NCI-H1436 (cell line): ENCODE measurements at places on chromosomes 6 and 20.

DNA sequence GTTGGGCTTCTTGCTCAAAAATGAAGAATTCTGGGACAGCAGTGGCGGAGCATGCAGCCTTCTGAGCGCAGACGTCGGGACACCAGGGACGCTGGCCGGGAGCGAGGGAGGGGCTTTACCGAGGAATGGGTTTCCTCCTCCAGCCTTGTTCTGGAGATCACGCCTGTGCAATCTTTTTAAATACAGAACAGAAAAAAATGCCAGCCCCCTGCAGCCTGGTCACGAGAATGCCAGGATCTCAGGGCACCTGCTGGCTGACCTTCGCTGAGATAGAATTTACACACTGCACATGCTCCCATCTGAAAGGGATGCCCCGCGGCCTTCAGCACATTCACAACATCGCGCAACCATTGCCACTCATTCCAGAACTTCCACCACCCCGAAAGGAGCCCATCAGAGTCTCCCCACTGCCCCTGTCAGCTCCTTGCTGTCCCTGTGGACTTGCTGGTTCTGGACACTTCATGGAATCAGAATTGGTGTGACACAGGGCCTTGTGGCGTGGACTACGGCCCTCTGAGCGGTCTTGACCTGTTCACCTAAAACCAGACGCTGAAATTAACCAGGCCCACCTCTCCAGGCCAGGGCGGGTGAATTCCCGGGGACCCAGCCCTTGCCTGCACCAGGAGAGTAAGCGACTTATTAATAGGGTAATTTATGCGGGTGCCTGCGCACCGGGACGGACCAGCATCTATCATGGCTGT, 20.6 kb upstream of the BHLHE23 start:
- DNase-seq = no peak

- DNase-seq = no peak
Measured at GRCh38 chr6:25326960-25327359, 47.8 kb downstream of the CARMIL1 start.

GRCh38 chr6:162200945-162201690, 526.4 kb downstream of the PRKN start:
- DNase-seq = no peak

- no peak for DNase-seq
Measured at GRCh38 chr20:57433657-57434389, 42.6 kb downstream of the RBM38 start.

DNA sequence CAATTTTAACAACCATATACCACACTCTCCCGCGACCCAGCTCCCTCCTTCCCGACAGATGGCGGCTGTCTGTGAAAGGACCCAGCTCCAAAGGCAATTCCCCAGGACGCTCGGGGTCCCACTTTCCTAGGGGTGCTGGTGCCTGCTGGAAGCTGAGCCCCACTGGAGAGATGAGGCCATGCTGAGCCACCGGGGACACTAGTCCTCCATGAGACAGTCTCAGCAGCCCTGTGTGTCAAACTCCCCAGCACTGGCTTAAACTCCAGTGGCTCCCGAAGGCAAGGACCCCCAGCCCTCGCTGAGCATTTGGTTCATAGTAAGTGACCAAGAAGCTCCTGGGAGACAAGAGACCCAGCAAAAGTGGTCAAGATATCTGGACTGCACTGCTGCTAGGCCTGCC, 52.1 kb downstream of the SLC2A10 start:
- no peak for DNase-seq

DNA sequence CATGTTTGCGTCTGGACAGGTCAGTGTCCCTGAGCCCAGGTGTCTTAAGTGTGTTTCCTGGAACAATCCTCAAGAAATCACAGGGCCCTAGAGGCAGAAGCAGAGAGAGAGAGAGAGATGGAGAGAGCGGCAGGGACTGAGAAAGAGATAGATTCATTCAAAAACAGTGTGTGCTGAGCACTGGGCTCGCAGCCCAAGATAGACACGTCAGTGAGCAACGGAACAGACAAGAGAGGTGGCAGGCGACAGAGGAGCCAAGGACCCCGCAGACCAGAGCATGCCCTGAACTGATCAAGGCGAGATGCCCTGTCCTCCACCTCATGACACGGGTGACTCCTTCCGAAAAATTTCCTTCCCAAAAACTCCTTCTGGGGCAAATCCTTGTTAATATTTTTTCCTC, 362.0 kb upstream of the SULF2 start:
- no peak for DNase-seq

DNA sequence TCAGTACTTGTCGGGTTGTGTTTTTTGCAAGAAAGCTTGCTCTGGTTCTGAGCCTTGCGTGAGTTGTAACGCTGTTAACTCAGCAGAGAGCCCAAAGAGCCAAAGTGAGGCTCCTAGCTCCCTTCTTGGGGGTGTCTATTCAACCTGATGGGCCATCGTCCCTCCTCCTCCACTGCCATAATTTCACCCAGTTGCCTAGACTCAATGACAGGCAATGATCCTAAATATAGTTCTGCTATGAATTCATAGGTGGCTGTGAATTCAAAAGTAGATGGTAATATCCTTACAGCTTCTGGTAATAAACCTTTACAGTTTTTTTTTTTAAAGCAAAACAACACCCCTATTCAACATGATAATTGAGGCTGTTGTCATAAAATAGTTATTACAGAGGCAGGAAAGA, 39.5 kb downstream of the GHRH start:
- DNase-seq = no peak

DNA sequence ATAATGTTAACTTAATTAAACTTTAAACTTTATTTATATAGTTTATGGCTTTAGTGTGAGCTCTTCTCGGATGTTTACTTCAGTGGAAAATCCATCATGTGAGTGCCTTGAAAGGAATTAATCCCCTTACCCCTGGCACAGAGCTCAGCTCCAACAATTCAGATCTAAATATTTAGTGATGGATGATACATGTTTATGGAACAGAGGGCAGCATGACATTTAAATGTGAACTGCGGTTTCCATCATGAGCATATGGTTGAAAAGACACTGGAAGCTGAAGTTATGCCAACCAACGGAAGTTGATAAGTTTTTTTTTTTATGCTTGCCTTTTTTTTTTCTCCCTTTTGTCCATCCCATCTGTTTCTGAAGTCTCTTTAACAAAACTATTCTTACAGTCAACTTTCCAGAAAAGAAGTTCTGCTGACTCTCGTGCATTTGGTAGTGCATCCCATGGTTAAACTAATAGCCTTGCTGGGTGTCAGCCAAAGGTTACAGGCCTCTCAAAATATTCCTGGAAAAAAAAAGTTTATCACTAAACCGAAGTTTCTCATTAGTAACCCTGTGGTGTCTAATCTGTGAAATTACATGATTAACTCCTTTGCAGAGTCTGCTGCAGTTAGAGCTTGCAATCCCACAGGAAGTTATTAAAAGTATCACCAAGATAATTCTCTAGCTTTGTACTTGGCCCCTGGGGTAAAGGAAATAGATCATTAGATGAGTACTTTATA, 243.9 kb upstream of the TCF21 start:
- no peak for DNase-seq

DNA sequence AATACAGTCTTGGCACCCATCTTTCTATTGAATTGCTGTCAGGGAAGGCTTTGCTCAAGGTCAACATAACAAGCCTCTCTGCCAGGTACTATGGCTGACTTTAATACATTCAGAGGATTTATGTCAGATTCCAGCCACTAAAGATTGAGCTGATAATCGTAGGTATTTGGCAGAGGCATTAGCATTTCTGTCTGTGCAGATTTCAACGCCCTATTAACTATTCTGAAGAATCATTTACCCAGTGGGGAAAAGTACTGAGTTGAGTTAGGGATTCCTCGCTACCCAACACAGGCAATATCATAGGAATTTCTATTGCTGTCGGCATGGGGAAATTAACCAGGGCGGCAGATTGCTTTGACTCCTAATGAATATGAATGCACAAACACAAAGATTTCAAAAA, 233.7 kb upstream of the SPTLC3 start:
- DNase-seq = no peak

DNA sequence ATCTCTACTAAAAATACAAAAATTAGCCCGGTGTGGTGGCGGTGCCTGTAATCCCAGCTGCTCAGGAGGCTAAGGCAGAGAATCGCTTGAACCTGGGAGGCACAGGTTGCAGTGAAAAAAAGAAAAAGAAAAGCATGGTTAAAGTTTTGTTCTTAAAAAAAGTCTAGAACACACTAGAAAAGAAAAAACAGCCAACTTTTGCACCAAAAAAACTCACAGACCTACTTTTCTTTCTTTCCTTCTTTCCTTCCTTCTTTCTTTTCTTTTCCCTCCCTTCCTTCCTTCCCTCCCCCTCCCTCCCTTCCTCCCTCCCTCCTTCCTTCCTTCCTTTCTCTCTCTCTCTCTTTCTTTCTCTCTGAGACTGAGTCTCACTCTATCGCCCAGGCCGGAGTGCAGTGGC, 204.4 kb downstream of the BTBD9 start:
- no peak for DNase-seq

DNA sequence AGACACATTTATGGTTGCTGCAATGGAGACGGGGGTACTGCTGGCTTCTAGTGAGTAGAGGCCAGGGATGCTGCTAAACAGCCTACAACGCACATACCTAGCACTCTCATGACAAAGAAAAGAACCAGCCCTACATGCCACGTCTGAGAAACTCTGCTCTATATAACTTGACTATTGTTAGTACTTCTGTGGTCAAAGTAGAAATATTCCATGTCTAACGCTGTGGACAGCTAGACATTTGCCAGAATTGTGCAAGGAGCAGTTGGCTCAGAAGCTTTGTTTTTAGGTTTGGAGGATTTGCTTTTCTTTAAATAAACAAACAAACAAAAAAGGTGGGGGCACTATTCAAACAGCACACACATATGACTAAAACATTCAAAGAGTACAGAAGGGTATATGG, 20.5 kb downstream of the UBE2V1 start:
- DNase-seq = no peak

DNA sequence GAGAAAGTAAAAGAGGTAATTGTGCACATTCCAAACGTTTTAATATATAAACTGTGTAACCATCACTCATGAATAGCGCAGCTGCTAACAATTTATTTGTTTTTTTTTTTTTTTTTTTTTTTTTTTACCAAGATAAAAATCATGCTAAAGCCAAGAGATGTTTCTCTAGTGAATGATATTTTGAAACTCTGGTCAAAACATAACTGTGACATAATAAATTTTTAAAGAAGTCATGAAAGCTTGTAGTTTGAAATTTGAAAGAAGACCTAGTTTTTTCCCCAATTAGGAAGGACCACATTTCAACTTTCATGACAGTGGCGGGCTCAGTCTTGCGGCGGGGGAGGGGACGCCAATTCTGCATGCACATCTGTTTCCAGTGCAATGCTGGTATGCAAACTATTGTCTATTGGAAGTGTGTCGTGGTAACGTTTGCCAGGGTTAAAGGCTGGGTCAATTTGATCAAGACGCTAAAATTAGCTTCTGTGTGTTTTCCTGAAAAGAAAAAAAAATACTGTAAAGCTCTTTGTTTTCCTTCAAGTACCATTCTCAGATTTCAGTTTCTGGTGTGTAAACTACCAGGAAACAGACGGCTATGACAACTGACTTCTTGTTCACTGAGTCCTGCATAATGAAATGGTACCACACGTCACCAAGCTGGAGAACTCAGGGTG, 211.9 kb downstream of the FOXC1 start:
- DNase-seq = peak; percentile 14

DNA sequence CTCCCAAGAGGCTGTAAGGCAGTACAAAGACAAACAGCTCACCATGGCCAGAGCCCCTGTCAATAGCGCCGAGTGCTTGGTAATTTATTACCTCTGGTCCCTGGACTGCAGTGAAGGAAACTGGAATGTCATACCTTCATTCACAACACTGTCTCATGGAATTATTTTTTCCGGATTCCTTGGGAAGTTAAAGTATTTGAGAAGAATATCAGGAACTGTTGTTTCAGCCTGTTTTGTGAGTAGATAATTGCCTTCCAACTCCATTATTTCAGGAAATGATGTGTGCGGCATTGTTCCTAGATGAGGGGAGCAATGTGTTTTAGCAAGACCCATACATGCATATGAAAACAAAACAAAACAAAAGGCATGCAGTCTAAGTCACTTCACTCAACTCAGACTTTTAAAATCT, 64.0 kb downstream of the BLOC1S5 start:
- DNase-seq = no peak

DNA sequence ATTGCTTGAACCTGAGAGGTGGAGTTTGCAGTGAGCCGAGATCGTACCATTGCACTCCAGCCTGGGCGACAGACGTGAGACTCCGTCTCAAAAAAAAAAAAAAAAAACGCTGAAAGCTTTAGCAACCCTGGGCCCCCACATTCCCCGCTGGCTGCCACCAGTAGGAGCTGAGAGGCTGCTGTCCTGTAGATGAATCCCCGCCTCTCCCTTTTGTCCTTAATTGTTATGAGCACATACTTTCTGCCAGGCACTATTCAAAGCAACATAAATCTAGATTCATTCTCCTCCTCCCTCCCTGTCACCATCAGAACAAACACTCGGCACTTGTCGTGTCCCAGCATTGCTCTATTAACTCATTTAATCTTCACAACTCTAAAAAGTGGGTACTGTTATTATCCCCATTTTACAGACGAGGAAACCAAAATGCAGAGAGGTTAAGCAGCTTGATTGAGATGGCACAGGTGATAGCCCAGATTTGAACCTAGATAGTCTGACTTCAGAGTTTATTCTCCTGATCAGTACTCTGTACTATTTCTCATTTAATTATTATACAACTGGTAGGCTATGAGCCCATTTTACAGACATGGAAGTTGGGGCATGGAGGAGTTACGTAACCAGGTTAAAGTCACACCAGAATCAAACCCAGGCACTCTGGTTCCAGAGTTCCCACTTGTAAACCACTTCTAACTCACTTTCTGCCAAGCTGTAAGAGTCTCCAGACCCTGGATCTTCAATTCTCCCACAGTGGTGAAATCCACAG, 97.4 kb downstream of the EYA2 start:
- no peak for DNase-seq

- no peak for DNase-seq
Measured at GRCh38 chr20:46900826-46901225, 6.2 kb downstream of the EYA2 start.

- DNase-seq = no peak
Measured at GRCh38 chr6:45478240-45478639, 100.5 kb upstream of the SUPT3H start.

DNA sequence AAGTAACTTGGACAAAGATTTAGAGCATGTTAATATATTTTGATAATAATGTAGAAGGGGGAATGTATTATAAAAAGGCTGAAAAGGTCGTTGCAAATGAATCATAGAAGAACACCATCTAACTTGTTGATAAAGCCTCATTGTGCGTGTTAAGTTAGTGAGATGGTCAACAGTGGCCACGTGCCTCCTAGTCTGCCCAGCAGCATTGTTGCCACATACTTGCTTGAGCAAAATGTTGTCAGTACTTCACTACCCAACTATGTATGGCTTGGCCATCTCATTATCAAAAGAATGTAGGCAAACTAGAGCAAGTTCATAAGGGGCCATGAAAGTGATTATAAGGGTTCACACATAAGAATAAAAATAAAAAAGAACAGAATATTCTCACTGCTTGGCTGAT, 84.6 kb downstream of the PHACTR1 start:
- no peak for DNase-seq

- no peak for DNase-seq
Measured at GRCh38 chr6:20746805-20747558, 212.7 kb downstream of the CDKAL1 start.

DNA sequence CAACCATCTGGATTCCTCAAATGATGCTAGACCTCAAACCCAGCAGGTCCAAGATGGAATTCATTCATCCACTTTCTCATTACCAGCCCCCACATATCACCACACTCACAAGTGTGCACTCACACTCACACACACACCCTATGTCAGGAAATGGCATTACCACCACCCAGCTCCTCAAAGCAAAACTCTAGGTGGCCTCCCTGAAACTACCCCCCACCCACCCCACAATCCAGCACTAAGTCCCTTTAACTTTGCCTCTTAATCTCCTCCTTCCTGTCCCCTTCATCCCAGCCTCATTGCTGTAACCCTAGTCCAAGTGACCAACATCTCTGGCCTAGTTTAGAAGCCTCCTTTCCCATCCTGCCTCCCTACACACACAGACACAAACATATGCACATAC, 109.4 kb downstream of the TNFAIP3 start:
- DNase-seq = no peak
